ENCODE measurements at places on chromosomes 7 and 10.

GRCh38 chr7:20236790-20237189, 19.6 kb upstream of the MACC1 start:
- DNase-seq: no peak

- no peak for DNase-seq
Observed at GRCh38 chr7:24962418-24962962, 17.5 kb downstream of the OSBPL3 start.

GRCh38 chr7:151251689-151252560, 3.4 kb upstream of the SMARCD3 start:
- DNase-seq: peak; percentile 58

GRCh38 chr7:118995350-118995749, 770.8 kb downstream of the ANKRD7 start:
- no peak for DNase-seq

GRCh38 chr10:110597476-110597875, 30.0 kb downstream of the SMC3 start:
- no peak for DNase-seq
